ENCODE measurements at places on chromosomes 3 and 15.

- no peak for DNase-seq
These were observed 29.8 kb downstream of the GOLGA8S start for GRCh38 chr15:23384371-23384770.

DNA sequence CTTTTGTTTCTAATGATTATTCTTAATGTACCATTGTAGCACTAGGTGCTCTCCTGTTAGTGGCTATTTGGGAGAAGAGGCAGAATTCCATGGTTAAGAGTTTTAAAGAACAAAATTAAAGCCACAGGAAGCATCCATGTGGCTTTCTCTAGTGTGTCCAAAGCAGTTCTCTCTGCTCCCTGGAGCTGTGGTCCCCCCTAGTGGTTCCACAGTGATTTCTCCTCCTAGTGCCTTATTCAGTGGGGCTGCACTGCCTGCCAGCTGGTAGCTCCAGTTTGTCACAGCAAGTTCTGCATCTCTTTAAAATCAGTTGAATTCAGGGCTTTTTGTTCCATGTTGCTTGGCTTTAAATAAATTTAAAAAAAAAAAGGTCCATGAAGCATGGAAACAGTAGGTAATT is 39.6 kb upstream of the FAM98B start:
- DNase-seq = no peak

DNA sequence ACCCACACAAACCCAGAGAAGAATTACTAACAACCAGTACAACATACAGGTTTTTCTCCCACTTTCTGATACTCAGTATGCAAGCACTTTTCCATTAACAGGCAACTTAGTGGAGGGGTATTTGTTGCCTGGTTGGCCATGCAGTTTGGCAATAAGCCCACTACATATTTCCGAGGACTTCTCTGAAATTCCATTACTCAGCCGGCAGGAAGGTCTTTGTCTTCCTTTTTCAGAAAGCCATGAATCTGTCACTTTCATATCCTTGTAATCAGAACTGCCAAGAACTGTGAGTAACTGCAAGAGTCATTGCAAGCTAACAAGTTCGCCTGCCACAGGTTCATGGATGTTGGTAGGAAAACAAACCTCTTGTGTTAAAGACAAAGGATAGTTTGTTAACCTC is 422.3 kb upstream of the ROBO1 start:
- no peak for DNase-seq

DNA sequence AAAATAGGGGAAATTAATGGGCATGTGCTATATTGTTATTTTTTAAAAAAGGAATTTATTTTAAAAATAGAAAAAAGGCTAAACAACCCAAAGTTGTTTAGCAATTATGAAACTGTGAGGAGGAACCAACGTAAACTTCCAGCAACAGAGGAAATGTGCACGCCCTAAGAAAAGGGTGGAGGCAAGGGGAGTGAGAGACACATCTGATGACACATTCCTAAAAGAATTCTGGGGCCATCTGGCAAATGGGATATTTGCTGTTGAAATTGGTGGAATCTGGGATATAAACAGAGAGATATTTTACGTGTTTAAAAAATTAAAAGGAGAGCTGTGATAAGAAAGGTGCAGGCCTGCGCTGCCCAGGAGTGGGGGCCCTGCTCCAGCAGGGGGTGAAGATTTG is 50.8 kb upstream of the MUC13 start:
- DNase-seq = no peak

- DNase-seq = no peak
These were observed 53.1 kb downstream of the SPSB4 start for GRCh38 chr3:141104151-141104821.

- no peak for DNase-seq
These were observed 37.9 kb upstream of the DLG1 start for GRCh38 chr3:197336348-197336747.

DNA sequence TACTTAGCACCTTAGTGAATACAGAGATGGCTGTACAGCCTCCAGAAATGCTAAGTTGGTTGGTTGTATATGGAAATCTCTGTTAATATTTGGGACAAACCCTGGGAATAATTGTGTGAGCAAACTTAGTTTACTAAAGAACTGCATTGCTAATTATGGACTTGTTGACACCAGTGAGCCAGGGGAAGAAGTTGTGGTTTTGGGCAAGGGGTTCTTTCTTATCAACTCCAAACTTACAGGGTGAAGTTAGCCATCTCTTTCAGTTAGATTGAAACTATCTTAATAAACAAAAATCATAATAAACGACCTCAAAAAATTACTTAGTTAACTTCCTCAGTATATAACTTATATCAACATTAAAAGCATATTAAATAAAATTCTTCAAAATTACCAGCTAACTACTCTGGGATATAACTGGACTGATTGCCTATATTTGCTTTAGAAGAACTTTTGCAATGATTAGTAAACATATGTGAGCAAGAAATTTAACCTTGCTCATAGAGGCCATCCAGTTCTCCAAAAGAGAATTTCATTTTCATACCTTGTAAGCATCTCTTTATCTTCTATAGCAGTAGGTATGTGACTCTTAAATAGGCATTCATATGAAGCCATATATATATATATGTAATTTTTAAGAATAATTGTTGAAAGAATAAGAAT is 24.7 kb downstream of the MBNL1 start:
- no peak for DNase-seq

- no peak for DNase-seq
These were observed 177.7 kb upstream of the NR2E3 start for GRCh38 chr15:71632576-71633195.

DNA sequence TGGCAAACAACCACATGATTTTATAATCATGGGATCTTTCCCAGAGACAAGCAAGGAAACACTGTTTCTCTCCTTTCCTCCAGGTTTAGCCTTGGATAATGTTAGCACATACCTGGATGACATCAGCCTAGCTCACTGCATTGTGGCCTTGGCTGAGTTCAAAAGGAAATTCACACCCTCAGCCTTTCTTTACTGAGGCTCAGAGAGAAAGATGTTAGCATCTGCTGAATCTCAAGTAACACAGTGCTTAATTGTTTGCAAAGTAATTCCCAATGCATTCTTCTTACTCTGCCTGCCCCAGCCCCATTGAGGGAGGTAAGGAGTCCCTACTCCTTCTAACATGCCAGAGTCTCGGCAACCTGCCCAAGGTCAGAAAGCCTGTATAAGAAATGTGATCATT is 432.2 kb upstream of the LMCD1 start:
- no peak for DNase-seq

DNA sequence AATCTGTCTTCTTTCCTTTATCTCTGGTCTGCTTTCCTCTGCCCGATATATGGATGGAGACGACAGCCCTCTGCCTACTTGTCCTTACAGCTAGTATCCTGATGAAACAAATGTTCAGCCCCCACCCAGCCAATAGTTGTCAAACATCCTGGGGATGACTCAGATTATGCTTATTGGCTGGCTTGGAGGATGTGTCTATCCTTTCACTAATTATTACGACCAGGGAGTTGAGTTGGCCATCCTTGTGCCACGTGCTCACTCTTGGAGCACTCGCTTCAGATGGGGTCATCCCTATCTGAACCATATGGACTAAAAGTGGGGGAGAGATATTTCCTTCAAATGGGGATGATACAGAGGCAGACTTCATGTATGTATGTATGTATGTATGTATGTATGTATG is 6.4 kb upstream of the MAP3K13 start:
- no peak for DNase-seq

- DNase-seq = no peak
These were observed 175.7 kb downstream of the ALCAM start for GRCh38 chr3:105542282-105543019.

DNA sequence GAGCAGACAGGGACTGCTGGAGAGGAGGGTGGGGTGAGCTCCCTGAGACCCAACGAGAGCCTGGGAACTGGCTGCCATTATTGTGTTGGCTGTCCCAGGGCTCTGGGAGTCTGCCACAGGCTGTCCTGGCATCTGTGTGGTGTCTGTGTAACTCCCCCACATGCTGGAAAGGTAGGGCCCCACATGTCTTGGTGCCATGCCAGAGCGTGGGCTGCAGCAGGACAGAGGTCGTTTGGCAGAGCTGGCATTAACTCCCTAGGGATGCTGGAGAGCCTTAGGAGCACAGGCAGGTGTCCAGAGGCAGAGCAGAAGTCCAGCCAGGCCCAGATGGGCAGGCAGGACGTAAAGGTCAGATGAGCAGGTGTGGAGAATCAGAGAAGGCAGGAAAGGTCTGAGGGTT is 9.7 kb downstream of the TIMP4 start:
- no peak for DNase-seq

- DNase-seq = no peak
These were observed 23.2 kb downstream of the GPR15 start for GRCh38 chr3:98555025-98555379.

- DNase-seq = no peak
These were observed 162.1 kb downstream of the FOXP1 start for GRCh38 chr3:71421475-71421819.

DNA sequence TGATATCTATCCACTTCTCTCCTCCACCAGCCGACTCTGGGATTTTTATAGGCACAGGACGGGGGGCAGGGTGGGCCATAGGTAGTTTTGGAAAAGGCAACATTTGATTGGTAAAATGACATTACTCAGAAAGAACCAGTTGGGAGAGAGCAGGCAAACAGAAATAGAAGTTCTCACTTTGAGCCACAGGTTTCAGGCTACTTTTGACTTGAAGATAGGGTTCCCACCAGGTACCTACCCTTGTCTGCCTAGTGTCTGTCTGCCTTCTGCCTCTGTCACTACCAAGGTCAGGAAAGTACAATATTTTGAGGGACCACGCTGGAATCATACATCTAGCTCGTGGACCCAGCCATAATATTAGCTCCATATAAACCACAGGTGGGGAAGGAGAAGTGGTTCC is 412.9 kb upstream of the GRM7 start:
- DNase-seq = no peak

GRCh38 chr3:178263236-178263916 is 272.9 kb upstream of the KCNMB2 start:
- DNase-seq = no peak

GRCh38 chr3:93994056-93994455 is 14.1 kb downstream of the ARL13B start:
- DNase-seq = no peak

DNA sequence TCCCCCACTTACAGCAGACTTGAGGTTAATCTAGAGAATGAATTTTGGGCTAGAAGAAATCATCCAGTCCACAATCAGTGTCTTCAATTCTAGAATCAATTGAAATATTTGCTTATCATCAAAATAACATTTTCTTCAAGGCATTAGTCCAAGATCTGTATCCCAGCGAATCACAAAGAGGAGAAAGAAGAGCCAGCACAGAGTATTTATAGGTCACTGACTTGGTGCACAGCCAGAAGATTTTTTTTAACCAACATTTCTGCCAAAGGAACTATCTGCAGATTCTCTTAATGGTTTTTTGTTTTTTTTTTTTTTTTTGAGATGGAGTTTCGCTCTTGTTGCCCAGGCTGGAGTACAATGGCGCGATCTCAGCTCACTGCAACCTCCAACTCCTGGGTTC is 178.2 kb downstream of the TNIK start:
- DNase-seq = no peak

DNA sequence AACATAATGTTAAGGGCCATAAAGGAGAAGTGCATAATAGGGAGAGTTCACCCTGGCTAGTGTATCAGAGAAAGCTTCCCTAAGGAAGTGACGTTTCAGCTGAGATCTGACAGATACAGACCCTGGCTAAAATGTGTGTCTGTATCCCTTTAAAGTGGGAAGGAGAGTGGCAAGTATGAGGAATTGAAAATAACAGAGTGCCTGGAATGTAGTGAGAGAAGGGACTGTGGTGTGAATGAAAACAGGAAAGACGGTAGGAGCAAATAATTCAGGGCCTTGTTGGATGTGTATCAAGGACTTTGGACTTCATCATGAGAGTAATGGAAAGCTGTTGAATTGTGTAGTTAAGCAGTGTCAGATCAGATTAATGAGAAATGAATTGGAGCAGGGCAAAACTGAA is 30.5 kb downstream of the NEO1 start:
- no peak for DNase-seq

GRCh38 chr3:46495901-46496456 is 1.8 kb upstream of the RTP3 start:
- no peak for DNase-seq

DNA sequence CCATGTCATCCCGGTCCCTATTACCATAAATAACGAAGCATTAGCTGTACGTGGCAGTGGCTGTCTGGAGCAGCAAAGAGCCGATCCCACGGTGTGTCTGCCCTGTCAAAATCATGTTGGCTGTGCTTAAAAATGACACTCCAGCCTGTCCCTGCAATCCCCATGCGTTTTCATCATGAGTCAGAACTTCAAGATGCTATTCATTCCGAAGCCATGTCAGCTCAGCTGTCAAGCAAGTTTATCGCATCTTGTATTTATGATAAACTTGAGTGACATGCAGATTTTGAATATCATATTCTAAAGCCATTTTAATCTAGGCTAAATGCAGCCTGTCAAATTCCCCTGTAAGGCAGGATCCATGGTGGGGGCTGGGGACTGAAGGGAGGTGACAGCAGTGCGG is 152.4 kb downstream of the TJP1 start:
- no peak for DNase-seq

GRCh38 chr15:87167706-87168105 is 1088.0 kb downstream of the AGBL1 start:
- DNase-seq = no peak

- DNase-seq = no peak
These were observed 153.4 kb upstream of the SOX14 start for GRCh38 chr3:137610723-137611122.

GRCh38 chr3:133375403-133375745 is 24.5 kb upstream of the BFSP2 start:
- DNase-seq = no peak

DNA sequence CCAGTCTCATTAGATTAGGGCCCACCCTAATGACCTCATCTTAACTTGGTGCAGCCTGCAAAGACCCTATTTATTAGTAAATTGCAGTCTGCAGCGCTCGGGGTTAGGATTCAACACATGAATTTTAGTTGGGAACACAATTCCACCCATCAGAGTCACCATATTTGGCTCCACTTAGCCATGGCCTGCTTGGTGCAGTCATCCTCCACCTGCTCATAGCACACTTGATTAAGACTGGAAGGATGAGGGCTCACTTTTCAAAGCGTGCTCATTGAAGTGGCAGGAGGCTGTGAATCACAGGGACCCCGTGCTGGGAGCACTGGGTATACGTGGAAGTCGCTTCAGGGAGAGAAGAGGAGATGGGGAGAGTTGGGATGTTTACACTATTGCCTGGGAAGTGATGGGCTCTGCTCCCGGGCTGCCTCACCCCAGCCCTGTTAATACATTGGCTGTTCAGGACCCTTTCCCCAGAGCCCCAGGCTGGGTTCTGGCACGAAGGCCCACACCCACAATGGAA is 68.2 kb downstream of the ASB7 start:
- DNase-seq = no peak

Data from stimulated activated CD4-positive, alpha-beta T cell treated with anti-CD3 and anti-CD28 coated beads, Interleukin-12 subunit alpha, Interleukin-12 subunit beta, amount 100 ng/mL, for 4 hours (primary cell).